ENCODE measurements at places on chromosomes 1 and 21.

DNA sequence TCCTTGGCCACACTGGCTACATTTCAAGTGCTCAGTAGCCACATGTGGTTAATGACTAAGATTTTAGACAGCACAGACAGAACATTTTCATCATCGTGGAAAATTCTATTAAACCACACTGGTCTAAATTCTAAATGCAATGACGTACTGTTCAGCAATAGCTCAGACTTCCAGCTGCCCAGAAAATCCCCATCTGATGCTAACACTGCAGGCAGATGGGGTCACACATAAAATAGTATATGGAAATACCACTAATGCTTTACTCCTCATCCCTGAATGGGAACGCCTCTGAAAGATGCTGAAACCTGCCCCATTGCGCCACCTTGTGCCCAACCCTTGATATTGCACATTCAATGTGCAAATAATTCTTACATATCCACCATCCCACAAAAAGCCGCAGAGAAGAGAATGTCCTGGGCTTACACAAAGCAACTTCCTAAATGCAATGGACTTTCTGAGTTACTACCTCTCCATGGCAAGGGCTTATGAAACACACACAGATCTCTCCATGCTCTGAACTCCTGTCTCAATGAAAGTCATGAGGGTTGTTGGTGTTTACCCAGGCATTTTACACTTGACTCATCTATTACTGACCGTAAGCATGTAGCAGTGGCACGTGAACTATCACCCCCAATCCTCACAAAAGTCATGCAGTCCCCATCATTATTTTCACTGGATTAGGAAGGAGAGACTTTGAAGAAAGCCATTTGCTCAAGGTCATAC is 20.3 kb upstream of the SLC5A9 start:
- peak; percentile 32 for DNase-seq

DNA sequence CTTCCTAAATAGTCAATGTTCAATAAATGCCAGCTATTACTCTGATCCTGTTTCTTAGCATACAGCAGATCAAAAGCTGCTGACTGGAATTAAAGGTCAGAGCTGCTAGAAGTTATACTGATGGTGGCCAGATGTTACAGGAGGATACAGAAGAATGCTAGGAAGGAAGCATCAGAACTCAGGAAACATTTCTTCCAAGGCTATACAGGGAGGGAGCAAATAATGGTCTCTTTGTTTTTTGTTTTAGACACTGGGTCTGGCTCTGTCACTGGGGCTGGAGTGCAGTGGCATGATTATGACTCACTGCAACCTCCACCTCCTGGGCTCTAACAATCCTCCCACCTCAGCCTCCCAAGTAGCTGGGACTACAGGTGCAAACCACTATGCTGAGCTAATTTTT is 175.5 kb downstream of the RGS7 start:
- no peak for DNase-seq

- no peak for DNase-seq
Measured at GRCh38 chr1:84264961-84265360, 36.5 kb upstream of the SAMD13 start.

GRCh38 chr1:59805554-59805953 is 9.2 kb upstream of the HOOK1 start:
- DNase-seq = no peak

- no peak for DNase-seq
Measured at GRCh38 chr1:224745924-224746323, 129.8 kb downstream of the CNIH3 start.
